ENCODE measurements at places on chromosomes 1 and 21.

- DNase-seq = no peak
Measured at GRCh38 chr1:190289897-190290296, 187.8 kb downstream of the BRINP3 start.

DNA sequence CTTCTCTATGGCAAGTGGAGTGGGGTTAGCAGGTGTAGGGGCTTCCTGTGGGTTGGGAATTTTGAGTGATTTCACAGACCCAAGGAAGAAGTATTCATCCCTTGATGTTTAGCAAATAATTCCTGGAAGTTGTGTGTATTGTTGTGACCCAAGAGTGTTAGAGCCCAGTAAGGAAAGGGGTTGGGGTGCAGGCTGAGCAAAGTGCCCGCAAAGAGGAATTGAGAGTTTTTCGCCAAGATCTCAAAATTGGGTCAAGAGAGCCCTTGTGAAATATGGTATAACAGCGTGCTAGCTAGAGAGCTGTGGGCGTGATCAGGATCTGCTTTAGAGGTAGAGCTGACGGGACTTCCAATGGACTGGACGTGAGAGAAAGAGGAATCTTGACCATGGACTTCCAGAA is 73.0 kb upstream of the LAPTM5 start:
- DNase-seq = no peak

GRCh38 chr1:228687587-228687986 is 47.7 kb upstream of the RHOU start:
- DNase-seq = no peak

- no peak for DNase-seq
Measured at GRCh38 chr1:211642870-211643269, 32.6 kb downstream of the NEK2 start.

- no peak for DNase-seq
Measured at GRCh38 chr1:198876371-198876871, 237.6 kb downstream of the PTPRC start.

DNA sequence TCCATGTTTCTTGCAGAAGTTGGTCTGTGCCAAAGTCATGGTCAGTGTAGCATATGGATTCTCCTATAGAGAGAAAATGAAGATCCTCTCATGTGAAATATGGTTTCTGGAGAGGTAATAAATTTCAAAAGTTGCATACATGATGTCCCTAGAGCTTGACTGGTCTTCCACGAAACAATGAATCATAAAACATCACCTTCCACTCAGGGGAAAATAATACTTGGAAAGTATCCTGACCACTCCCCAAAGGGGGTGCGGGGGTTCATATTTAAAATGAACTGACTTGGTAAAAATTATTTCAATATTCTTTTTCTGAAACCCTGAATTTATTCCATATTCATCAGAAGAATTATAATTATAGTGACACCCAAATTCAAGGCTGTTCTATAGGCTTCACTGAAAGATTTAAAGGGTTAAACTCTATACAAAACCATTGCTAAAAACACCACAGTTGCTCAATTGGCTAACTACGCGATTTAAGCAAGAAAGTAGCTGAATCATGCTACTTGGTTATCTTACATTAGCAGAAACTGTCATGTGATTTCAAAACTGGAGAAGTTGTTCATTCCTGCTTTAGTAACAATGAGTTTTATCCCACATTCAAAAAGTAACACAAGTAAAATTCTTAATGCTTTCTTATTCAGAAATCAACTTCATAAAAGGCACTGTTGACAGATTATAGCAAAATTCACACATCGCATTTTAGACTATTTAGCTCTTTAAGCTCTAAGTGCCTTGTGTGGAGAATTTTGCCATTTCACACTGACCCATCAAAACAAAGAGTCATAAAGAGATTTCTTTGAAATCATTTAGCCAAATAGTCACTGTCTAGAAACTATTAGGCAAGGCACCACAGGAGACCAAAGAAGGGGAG is 5.3 kb downstream of the CREG1 start:
- no peak for DNase-seq

DNA sequence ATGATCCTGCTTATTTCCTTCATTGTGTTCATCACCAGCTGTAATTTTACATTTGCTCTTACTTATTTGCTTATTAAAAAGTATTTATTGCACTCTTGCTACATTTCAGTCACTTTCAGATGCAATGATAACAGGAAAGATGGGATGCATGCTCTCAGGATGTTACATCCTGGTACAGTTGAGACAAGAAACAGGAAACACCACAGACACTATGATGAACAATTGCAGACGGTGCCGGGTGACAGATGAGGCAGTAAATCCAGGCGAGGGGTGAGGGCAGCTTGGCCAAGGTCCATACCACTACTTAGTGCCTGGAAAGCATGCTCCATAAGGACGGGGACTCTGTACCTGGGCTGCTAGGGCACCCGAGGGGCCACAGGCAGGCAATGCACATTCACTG is 156.6 kb upstream of the RAB4A start:
- no peak for DNase-seq

- DNase-seq = no peak
Measured at GRCh38 chr1:39001516-39002421, 10.7 kb downstream of the AKIRIN1 start.

DNA sequence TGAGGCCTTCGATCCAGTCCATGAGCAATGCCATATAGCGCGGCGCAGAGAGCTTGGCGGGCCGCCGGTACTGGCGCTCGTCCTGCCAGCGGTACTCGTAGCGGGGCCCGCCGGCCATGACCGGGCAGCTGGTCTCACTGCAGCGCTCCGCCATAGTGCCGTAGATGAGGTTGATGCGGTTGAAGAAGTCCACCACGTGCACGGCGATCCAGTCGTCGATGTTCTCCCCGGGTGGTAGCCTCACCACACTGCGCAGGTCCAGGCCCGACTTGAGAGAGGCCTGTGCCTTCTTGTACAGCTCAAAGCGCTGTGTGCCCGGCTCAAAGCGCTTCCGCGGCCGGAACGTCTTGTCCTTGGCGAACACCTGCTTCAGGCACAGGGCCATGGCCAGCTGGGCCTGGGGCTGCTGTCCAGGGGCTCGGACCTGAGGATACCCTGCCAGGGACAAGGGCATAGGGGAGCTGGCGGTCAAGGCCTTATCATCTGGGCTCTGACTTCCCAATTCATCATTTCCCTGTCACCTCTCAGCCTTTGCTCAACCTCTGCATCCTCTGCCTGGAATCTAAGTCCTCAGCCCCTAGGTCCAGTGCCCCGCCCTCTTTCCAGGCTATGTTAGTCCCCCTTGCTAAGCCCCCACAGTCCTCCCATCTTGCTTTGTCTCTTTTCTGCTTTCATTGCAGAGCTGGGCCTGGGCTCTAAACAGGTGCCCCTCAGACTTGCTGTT is 3.5 kb downstream of the MOB3C start:
- DNase-seq = no peak

DNA sequence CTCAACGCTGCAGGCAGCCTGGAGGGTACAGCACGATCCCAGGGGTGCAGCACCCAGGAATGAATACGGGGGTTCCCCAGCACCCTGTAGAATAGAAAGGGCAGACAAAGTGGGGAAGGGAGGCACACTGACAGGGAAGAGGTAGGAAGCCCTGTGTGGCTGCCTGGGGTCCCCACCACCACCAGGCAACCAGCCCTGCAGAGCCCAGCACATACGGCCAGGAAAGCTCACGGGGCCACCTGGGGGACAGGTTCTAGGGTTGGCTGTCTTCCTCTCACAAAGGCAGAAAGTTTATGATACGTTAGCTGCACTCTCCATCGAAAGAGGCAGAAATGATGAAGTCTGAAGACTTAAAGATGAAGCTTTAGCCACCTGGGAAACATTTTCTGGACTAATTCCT is 52.5 kb downstream of the ARHGEF16 start:
- DNase-seq = no peak

DNA sequence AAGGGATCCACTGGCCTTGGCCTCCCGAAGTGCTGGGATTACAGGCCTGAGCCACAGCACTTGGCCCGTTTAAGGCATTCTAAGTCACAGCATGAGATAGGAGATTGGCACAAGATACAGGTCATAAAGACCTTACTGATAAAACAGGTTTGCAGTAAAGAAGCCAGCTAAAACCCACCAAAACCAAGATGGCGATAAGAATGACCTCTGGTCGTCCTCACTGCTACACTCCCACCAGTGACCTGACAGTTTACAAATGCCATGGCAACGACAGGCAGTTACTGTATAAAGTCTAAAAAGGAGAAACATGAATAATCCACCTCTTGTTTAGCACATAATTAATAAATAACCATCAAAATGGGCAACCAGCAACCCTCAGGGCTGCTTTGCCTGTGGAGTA is 33.3 kb upstream of the RCC2 start:
- DNase-seq = no peak

GRCh38 chr1:221794079-221794670 is 52.3 kb upstream of the DUSP10 start:
- no peak for DNase-seq

DNA sequence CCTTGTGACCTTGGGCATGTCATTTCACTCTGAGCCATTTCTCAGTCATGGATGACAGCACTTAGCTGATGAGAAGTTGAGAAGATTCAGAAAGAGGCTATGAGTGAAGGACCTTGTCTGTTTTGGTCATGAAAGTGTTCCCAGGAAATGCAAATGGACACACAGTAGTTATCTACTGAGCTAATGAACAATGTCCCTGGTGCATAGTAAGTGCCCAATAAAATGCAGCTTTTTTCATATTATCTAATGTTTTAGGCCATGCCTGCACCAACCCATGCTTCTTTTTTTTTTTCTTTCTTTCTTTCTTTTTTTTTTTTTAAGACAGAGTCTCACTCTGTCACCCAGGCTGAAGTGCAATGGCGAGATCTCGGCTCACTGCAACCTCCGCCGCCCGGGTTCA is 44.4 kb upstream of the EPB41 start:
- DNase-seq = no peak

- DNase-seq = no peak
Measured at GRCh38 chr1:202952818-202953217, 5.3 kb downstream of the ADIPOR1 start.

DNA sequence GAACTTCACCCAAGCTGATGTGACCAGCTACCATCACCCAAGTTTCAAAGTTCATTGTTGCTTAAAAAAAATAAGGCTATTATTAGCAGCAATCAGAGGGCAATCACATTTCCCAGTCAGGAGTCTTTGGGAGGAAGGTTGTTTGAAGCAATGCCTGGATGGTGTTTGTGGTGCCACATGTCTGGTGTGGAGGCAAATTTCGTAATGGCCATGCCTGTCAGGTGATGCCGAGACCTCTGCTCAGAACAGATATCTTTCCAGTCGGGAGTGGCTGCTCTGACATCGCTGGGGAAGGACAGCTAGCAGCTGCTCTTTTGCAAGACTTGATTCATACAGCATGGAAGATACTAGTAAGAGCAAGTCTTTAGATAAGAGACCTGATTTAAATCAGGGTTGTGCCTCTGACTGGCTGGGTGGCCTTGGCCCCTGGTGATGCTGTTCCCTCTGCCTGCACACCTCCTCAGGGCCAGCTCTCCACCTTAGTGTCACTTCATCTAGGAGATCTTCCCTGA is 187.8 kb upstream of the JUN start:
- no peak for DNase-seq

- DNase-seq = no peak
Measured at GRCh38 chr1:162541619-162542141, 19.8 kb upstream of the UAP1 start.

- no peak for DNase-seq
Measured at GRCh38 chr1:3886106-3886670, 13.9 kb downstream of the C1orf174 start.

GRCh38 chr1:78267513-78268218 is 221.9 kb downstream of the GIPC2 start:
- DNase-seq = no peak

DNA sequence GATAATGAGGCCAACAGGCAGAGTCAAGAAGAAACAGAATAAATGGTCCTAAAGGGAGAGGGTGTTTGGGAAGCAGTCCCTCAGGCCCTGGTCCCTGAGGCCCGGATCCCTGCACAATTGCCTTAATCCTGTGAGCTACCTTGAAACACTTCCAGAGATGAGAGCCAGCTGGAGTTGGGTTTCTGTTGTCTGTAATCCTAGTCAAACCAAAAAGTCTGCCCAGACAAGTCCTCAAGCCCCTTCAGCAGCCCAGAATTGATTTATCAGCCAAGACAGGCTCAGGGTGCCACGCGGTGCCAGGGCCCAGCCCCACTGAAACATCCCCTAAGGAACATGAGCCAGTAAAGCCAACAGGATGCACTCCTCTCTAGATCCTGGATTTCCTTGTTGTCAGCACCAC is 16.4 kb upstream of the CLSTN1 start:
- DNase-seq = no peak

GRCh38 chr1:211612786-211613107 is 33.8 kb upstream of the SLC30A1 start:
- no peak for DNase-seq

DNA sequence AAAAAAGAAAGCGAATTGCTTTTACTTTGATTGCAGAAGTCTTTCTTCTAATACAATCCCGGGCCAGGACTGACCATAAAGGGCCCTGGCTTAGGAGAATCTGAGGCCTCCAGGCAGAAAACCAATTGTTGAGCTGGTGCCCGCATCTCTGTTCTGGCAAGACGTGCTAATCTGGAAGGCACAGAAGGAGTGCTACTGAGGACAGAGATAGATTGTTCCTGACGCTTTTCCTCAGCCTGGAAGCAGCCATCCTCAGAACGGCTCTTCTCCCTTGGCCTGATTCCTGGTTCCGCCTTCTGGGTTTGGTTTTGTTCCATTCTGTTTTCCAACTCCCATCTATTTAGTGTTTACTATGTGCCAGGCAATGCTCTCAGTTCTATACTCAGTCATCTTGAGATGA is 44.8 kb upstream of the SPOCD1 start:
- no peak for DNase-seq

- no peak for DNase-seq
Measured at GRCh38 chr1:196651637-196652215, at the start of gene CFH. CFH (plus strand) TSS chr1:196652043; CDS start chr1:196652118, 75 bp downstream.

DNA sequence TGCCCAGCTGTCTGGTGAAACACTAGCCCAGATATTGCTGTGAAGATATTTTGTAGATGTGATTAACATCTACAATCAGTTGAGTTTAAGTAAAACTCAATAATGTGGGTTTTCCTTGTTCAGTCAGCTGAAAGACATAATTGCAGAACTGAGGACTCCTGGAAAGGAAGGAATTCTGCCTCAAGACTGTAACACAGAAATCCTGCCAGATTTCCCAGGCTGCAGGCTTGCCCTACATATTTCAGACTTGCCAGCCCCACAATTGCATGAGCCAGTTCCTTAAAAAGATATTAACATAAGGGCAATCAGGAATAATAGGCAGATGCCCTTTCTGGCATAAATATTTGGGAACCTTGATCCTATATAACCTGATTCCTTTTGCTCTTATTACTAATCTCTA is 14.2 kb upstream of the NIBAN1 start:
- DNase-seq = no peak

GRCh38 chr1:61279570-61279969 is 197.2 kb downstream of the NFIA start:
- DNase-seq = no peak

GRCh38 chr1:226845624-226846023 is 24.8 kb upstream of the PSEN2 start:
- no peak for DNase-seq

Data from stimulated activated CD4-positive, alpha-beta T cell treated with anti-CD3 and anti-CD28 coated beads, Interleukin-1b, Interleukin-23, amount 100 ng/mL, for 1 hour (primary cell).